Naive thymus-derived CD4-positive, alpha-beta T cell (primary cell): ENCODE measurements at places on chromosomes 11 and 22. TPM values are rescaled to one million over a fixed set of nuclear protein-coding genes. Genes with fewer than 3 reads are reported as not detected.

Gene DGCR2
- polyA plus RNA-seq: 46.2 TPM

DNA sequence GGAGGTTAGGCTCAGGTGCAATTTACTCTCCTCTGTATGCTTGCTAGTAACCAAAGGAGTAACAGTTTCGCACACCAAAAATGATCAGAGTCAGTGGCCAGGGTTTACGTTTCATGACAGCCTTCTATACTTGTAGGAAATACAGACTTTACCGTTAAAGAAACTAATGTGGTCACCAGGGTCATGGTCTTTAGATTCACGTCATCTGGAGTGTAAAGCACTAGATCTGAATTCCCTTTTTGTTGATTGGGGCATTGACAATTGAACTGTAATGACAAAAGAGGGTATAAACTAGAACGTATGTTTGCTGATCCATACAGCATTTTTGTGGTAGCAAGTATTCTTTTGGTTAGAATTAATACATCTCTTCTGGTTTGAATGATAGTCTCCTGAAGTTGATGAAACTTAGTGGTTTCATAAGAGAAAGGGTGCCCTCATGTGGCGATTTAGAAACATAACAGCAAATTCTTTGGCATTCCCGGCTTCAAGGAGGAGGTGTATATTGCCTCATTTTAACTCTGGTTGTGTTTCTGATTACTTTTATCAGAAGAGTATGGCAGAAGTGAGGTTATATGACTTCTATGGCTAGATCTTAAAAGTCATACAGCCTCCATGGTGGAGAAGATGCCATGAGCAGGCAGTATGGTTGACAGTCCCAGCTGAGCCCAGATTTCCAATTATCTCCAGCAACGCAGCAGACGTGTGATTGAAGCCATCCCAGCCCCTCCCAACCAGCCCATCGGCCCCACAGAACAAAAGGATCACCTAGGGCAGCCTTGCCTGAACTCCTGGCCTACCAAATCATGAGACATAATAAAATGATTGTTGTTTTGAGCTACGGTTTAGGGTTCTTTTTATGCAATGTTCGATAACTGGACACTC lies 35.1 kb downstream of the MMP7 start:
- DNase-seq: peak; percentile 64
- H3K4me1 ChIP-seq: no peaks in the 10 kb centered on the region
- H3K27me3 ChIP-seq: no peaks in the 10 kb centered on the region
- no peak overlapping the region for H3K27ac ChIP-seq
- H3K36me3 ChIP-seq: no peaks in the 10 kb centered on the region

GRCh38 chr11:78991681-78992080 lies 417.0 kb upstream of the NARS2 start:
- no peak overlapping the region for H3K4me3 ChIP-seq
- DNase-seq: no peak
- H3K27me3 ChIP-seq: no peaks in the 10 kb centered on the region
- H3K36me3 ChIP-seq: no peaks in the 10 kb centered on the region
- H3K4me1 ChIP-seq: no peaks in the 10 kb centered on the region

GRCh38 chr11:73271936-73272679 lies at the start of gene P2RY6:
Gene P2RY6, plus strand, starts transcription at chr11:73272338. Its CDS starts 24,181 bp downstream, at chr11:73296519.
- no peaks in the 10 kb centered on the region for H3K27me3 ChIP-seq
- no peak for DNase-seq
- no peak within 1 kb of the TSS for H3K4me3 ChIP-seq
- no peak within 1 kb of the TSS for H3K27ac ChIP-seq
- no peaks in the 10 kb centered on the region for H3K36me3 ChIP-seq

Gene TAF10
- polyA plus RNA-seq: 247 TPM

DNA sequence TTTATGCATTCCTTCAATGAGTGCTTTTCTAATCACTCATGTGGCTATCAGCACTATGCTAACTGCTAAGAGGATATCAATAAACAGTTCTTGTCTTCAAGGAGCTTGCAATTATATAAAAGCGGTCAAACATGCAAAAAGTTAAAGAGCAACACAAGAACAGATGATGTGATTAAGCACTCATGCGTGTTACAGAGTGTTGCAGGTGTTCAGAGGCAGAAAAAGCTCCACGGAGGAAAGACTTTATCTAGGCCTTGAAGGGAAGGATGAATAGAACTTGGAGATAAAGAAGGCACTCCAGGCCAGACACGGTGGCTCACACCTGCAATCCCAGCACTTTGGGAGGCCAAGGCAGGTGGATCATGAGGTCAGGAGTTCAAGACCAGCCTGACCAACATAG lies 13.6 kb downstream of the CD3E start:
- no peaks in the 10 kb centered on the region for H3K27me3 ChIP-seq
- DNase-seq: no peak
- peak overlapping the region; percentile 14 for H3K4me3 ChIP-seq
- H3K36me3 ChIP-seq: peaks cover 14% of the 10 kb centered on the region

Gene BCO2
- 0.12 TPM for polyA plus RNA-seq

GRCh38 chr22:27028093-27028492 lies 370.7 kb downstream of the MIAT start:
- H3K27ac ChIP-seq: no peak overlapping the region
- DNase-seq: no peak
- H3K4me1 ChIP-seq: no peaks in the 10 kb centered on the region
- no peak overlapping the region for H3K4me3 ChIP-seq

Gene SYCE3
- polyA plus RNA-seq: not detected

DNA sequence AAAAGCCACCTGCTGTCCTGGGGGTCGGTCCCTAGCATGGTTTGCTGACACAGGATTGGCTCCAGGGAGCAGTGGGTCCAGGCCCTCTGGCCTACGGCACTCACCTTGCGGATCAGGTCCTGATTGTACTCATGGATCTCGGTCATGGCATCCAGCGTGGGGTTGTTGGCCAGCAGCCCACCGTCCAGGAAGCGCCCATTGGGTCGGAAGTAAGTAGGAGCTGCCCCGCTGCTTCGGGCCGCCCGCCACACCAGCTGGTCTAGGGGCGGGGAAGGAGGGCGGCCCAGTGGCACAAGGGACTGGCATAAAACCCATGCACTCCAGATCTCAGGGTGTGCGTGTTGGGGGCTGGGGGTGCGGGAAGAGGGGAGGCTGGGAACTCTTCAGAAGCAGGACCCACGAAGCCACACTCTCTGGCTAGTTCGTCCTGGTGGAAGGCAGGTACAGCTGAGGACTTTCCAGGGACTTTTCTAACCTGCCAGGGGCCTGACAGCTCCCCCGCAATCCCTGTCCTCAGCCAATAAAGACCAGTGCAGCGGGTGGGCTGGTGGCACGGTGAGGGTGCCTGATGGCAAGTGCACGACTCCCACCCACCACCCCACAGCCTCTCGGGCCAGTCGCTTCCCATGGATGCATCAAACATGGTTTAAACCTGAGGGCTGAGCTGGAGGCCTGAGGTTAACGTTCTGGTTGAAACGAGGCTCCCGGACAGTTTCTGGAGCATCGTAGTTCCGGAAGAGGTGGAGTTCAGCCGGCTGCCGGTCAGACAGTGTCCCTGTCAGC lies 5.1 kb upstream of the BAIAP2L2 start:
- H3K27ac ChIP-seq: no peak overlapping the region
- H3K4me1 ChIP-seq: no peaks in the 10 kb centered on the region
- DNase-seq: no peak
- H3K4me3 ChIP-seq: no peak overlapping the region
- peaks cover 34% of the 10 kb centered on the region for H3K36me3 ChIP-seq

GRCh38 chr22:19667872-19668740 lies 46.2 kb upstream of the SEPTIN5 start:
- H3K27ac ChIP-seq: no peak overlapping the region
- no peak for DNase-seq
- no peaks in the 10 kb centered on the region for H3K4me1 ChIP-seq
- no peak overlapping the region for H3K4me3 ChIP-seq
- H3K36me3 ChIP-seq: no peaks in the 10 kb centered on the region

DNA sequence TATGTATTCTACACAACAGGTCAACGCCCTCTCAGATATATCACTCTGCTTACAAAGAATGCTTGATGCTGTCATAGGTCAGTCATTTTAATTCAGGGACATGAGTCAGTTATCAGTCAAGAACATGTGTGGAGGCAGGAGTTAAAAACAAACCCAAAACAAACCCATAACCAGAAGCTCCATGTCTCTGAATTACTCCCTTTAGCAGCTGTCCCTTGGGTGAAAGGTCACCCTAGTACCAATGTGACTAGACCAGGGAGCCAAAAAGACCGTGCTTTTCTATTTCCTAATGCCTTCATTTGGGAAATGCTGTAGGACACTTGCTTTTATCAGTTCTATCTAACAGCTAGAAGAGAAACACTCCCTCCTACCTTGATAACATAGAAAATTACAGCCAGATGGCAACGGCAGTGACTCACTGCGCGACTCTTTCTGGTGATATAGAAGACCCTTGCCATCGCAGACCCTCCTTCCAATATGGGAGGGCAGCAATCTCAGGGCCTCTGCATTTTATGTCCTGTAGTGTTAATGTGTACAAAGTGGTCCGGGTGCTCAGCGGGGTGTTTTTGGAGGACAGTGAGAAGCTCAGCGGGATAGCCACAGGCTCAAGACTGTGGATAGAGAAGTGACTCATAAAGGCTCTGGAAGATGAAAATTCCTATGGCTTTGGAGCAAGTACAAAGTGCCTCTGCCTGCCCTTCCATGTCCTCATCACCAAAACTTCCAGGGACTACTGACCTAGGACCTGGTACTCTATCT lies 24.8 kb downstream of the APOL5 start:
- H3K27me3 ChIP-seq: no peaks in the 10 kb centered on the region
- H3K27ac ChIP-seq: no peak overlapping the region
- H3K4me3 ChIP-seq: no peak overlapping the region
- no peaks in the 10 kb centered on the region for H3K4me1 ChIP-seq
- no peaks in the 10 kb centered on the region for H3K36me3 ChIP-seq

DNA sequence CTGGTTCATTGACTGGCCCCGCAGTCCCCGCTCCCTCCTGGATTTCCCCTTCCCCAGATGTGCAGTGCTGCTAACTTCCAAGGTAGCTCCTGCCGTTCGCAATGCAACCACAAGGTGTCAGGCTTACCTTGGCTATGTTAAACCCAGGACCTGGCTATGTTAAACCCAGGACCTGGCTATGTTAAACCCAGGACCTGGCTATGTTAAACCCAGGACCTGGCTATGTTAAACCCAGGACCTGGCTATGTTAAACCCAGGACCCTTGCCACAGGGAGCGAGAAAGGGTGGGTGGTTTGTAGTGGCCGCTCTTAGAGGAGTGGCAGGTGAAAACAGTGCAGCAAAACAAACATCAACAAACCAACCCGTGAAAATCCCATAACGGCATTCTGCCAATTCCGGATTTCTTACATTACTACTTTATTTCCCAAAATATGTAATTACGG lies 2.9 kb upstream of the ADAMTS8 start:
- DNase-seq: peak; percentile 44
- H3K4me3 ChIP-seq: no peak overlapping the region
- H3K27me3 ChIP-seq: no peaks in the 10 kb centered on the region
- H3K27ac ChIP-seq: no peak overlapping the region

Gene CDK2AP2
- 64.5 TPM for polyA plus RNA-seq

- no peak for DNase-seq
- peaks cover 6% of the 10 kb centered on the region for H3K27me3 ChIP-seq
- no peaks in the 10 kb centered on the region for H3K36me3 ChIP-seq
- H3K27ac ChIP-seq: no peak overlapping the region
These were observed 1.5 kb upstream of the HMOX1 start for GRCh38 chr22:35379146-35379993.

Gene GRM5
- not detected for polyA plus RNA-seq

Gene PTH
- not detected for polyA plus RNA-seq
